ENCODE measurements at places on chromosomes 5 and 9.

GRCh38 chr5:159836691-159837090 is 79.6 kb upstream of the ADRA1B start:
- DNase-seq, result no peak

DNA sequence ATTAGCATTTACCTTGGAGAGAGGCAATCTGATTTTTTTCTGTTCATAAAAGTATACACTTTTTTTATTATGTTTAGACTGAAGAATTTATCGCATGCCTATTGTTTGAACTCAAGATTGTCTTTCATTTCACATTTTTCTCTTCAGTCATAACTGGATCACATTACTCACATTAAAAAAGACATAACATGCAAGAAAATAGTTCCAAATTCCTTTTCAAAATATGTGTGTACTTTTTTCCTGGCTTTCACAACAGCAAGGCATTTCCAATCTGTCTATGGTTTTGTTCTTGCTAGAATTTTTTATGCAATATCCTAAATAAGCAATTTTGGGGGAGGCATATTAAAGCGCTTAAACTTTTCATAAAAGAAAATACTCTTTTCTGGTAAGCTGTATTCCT is 21.2 kb downstream of the FTMT start:
- no peak for DNase-seq

- DNase-seq, result no peak
Observed at GRCh38 chr9:89418474-89418845, 79.5 kb downstream of the SEMA4D start.

DNA sequence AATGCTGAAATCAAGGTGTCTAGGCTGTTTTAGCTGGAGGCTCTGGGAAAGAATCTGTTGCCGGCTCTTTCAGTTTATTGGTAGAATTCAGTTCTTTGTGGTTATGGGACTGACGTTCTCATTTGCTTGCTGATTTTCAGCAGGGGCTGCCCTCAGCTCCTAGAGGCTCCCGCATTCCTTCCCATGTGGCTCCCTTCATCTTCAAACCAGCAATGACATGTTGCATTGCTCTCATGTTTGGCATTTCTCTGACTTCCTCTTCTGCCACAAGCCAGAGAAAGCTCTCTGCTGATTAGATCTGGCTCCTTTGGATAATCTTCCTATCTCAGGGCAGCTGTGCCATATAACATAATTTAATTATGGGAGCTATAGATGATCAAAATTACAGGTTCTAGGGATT is 360.3 kb downstream of the LRRC70 start:
- no peak for DNase-seq

GRCh38 chr9:72728031-72728770 is 206.8 kb downstream of the TMC1 start:
- DNase-seq, result no peak

DNA sequence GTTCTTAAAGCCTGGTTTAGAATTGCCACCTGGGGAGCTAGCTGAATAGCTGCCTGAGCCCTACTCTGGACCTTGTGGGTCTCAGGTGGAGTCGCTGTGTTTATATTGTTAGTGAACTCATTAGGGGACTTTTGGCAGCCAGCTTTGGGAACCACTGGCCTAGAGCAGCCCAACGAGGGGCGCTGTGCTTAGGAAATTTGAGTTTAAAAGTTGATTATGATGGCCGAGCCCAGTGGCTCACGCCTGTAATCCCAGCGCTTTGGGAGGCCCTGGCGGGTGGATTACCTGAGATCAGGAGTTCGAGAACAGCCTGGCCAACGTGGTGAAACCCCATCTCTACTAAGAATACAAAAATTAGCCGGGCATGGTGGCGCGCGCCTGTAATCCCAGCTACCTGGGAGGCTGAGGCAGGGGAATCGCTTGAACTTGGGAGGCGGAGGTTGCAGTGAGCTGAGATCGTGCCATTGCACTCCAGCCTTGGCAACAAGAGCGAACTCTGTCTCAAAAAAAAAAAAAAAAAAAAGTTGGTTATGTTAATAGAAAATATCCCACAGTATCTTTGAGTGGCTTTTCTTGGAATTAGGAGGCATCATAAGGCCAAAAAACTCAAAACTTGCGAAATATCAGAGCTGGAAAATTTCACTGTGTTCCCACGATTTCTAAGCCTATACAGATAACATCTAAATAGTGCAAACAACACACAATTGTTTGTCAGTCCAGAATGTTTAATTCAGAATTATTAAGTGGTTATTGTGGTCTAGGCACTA is 809 bp downstream of the MCCC2 start:
- no peak for DNase-seq

GRCh38 chr5:157729858-157730257 is 1.4 kb upstream of the THG1L start:
- DNase-seq, result no peak

GRCh38 chr5:6465831-6466790 is 17.5 kb downstream of the UBE2QL1 start:
- DNase-seq, result no peak

- no peak for DNase-seq
Observed at GRCh38 chr5:56183506-56183905, 49.6 kb downstream of the ANKRD55 start.

DNA sequence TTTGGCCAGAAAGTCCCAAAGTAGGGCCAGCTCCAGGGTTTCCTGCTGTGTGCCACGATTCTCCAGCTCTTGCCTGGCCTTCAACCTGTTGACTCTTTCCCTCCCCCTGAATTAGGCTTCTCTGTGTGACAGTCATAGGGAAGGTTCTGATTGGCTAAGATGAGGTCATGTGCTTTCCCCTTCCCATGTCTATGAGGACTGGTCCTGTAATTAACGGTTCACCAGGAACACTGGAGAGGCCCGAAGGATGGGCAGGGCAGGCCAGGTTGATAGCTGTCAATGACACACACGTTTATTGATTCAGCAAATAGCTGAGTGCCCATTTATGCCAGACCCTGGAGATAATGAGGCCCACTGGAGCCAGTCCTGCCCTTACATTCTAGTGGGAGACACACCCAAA is 9.0 kb upstream of the PRR7 start:
- DNase-seq, result no peak

- DNase-seq, result peak; percentile 52
Observed at GRCh38 chr5:173972925-173973615, 15.9 kb upstream of the C5orf47 start.

DNA sequence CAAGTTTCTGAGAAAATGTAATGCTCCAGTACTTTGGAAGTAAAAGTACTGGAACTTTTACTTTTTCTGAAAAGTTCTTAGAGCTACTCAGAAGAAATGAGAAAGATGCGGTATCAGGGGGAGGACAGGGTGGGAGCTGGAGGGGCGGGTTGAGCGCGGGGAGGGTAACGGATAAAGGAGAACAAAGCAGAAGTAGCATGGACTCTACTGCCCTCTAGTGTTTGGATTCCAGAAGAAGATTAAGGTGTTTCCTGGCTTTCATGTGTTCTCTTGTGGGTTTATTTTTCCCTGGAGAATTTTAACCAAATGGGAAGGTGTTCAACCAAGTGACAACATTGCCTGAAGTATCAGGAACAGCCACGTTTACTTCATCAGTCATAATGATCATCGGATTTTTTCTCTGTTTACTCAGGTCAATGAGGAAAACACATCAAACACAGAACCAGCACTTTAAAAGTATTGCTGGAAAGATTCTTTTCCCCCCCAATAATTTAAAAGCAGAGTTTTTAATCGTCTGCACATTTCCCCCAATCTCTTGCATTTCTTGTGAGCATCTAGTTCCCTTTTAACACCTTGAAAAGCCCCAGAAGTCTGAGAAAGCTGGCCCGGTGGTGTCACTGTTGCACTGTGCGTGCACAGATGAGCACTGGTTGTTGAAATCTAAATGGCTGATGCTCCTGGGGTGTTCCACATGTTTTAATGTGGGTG is 190.6 kb downstream of the MPDZ start:
- no peak for DNase-seq

DNA sequence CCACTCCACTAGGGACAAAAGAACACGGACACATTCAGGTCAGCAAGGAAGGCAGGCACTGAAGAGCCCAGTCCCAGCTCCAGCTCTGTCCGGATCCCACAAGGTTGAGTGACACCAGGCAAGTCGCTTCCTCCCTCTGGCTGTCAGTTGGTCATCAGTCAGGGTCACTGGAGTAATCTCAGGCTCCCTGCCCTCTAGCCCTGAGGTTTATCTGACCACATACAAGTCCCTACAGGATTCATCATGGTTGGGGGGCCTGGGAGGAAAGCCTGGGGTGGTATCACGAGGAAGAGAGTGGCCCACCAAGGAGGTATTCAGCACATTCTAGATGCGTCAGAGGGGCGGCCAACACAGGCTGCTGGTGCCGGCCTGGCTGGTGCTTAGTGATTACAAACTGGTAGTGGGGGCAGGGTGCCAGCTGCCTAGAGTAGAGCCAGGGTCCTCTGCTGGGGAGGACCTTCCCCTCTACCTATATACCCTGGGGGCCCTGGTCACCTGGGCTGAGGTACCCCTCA is 81.5 kb downstream of the SHB start:
- no peak for DNase-seq

DNA sequence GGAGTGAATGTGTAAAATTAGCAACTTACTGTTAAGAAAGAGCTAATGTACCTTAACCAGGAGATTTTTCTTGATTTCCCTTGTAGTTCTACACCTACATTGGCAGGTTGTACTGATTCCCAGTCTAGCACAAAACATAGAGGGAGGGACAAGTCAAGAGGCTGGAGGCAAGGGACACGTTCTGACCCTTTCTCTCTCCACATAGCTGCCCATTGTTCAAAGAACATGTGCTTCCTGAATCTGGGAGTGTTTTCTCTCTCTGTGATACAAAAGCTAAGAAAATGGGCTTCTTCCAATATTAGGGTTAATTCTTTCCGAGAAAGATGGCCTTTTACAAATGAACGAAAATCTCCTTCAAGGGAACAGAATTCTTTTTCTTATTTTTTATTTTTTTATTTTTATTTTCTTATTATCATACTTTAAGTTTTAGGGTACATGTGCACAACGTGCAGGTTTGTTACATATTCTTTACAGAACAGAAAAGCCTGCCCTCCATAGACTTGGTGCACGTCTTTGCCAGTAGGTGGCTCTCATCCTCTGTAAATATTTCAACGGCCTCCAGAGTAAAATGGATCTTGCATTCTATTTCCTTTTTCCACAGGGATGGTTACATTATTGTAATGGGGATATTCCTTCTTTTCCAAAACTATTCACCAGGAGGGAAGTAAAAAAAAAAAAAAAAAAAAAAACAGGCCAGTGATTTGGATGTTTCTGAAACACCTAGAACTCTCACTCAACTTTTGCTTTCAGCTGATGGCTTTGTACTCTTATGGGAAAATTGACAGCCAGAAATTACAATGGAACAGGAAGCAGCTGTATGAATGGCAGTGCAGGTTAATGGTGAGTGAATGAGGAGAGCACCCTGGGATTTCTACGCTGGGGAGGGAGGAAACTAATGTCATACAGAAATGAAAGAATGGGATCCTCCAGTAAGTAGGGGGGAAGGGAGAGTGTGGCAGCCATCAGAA is 13.1 kb upstream of the IFNA5 start:
- no peak for DNase-seq

- no peak for DNase-seq
Observed at GRCh38 chr9:131545786-131546335, 538 bp downstream of the PRRT1B start.

DNA sequence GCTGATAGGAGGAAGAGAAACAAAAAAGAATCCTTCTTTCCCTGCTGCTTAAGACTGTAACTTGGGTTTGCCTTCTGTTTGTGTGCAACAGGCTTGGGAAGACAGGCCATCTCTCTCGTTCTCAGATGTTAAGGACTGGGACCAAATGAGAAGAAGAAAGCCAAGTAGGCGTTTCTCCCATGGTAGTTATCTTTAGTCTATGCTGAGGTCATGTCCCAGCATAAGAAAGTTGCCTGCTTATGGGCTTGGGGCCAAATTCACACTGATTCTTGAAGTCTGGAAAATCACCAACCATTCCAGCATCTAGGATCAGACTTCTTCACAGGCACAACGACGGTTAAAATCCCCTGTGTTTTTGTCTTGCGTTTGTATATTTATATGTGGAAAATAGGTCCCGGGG is 44.2 kb upstream of the PALM2AKAP2 start:
- no peak for DNase-seq

DNA sequence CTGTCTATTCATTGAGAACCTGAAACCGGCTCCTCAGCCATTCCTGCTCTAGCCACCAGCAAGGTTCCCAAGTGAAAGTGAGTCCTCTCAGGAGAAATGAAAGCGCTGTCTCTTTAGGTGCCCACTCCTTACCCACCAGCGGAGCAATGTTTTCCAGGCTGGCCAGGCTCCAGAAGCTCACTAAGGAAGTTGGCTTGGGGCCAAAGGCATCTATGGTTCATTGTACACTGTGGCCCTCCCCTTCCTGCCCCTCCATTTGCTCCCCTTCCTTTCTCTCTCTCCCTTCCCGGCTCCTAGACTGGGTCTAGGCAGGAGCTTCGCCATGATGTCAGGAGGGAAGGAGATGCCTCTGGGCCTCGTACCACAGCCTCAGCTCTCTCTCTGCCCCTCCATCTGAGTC is 1.1 kb upstream of the GABRP start:
- DNase-seq, result no peak

DNA sequence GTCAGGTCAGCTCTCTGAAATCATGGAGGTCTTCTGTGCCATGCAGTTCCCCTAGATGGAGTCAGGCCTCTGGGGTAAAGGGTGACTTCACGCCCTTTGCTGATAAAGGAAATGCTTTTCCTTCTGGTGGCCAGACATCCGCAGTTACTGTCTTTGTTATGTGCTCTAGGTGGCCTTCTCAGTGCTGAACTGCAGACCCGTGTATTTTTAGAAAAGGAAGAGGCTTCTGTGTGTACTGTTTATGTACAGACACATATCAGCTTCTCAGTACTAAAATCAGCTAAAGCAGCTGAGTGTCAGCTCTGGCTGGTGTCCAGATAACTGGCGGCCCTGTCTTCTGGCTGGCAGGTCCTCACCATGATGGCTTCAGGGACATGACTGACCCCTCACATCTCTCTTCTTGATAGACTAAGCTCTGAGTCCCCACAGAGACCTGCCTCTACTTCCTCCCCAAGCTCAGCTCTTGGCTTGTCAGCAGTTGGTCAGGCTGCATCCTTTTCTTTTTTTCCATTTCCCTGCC is 75.3 kb downstream of the ARHGAP26 start:
- no peak for DNase-seq

GRCh38 chr9:33172256-33173238 is 5.4 kb upstream of the B4GALT1 start:
- no peak for DNase-seq

- DNase-seq, result no peak
Observed at GRCh38 chr5:113578091-113578490, 64.6 kb downstream of the YTHDC2 start.

DNA sequence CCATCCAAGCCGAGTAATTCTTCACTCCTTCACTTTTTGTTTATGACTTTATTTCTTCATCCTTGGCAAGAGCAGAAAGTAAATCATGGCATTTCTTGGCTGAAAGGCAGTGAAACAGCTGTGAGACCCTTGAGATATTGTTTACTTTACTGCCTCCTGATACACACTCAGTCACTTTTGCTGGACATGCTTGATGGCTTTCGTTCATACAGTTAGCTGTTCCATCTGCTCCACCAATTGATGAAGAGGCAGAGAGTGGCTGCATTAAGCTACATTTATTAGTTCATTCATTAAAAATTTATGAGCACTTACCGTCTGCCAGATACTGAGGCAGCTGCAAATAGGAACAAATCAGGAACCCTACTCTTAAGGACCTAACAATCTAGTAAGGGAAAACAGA is 184.4 kb upstream of the OR13F1 start:
- DNase-seq, result no peak

GRCh38 chr5:81027481-81028058 is 67.4 kb downstream of the RASGRF2 start:
- DNase-seq, result no peak

- no peak for DNase-seq
Observed at GRCh38 chr5:54915466-54916027, 69.8 kb downstream of the ESM1 start.

- DNase-seq, result no peak
Observed at GRCh38 chr5:173672891-173673290, 56.4 kb upstream of the BOD1 start.

- DNase-seq, result no peak
Observed at GRCh38 chr5:149796836-149797235, 66.7 kb downstream of the PPARGC1B start.

Measured in activated CD8-positive, alpha-beta memory T cell treated with anti-CD3 and anti-CD28 coated beads for 48 hours (primary cell).